Stimulated activated CD4-positive, alpha-beta T cell treated with anti-CD3 and anti-CD28 coated beads, TNF-alpha, amount 100 ng/mL, for 48 hours (primary cell): ENCODE measurements at places on chromosomes 7 and 10.

DNA sequence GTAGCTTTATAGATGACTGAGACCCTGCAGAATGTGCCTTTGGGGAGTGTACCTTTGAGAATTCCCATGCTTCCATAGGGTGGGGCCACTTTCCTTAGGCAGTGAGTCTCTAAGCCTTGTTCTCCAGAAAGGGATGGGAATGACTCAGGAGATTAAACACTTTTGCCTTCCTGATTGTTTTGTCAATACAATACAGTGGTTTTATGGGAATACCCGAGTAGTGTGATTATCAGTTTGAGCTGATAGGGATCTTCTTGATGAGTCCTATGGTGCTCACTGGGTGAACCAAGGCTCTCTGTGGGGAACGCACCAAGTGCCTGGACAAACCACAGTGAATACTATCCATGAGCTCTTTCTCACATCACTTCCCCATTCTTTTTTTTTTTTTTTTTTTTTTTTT lies 6.3 kb downstream of the MYOF start:
- DNase-seq, result no peak

GRCh38 chr7:19275000-19275399 lies 129.8 kb upstream of the FERD3L start:
- DNase-seq, result no peak

GRCh38 chr7:149727899-149728476 lies 45.4 kb downstream of the ZNF467 start:
- DNase-seq, result no peak

DNA sequence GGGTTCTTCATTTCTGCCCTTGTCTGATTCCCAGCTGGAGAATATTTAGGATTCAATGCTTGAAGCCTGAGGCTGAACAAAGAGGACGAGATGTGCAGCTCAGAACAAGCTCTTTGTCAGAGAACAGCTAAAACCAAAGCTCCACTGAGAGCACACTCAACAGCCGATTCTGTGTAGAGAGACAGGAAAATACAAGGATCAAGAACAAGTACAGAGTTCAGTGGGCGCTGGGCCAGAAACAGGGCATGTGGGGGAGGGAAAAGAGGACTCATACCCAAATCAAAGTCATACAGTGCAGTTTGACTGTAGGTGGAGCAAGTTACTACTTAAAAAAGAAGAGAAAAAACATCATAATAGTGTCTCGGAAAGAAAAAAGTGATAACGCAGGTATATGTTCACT lies at the start of gene AGMO:
TSS of gene AGMO (minus strand) at position 181 of the 400 bp plus-strand sequence.
- DNase-seq, result no peak

DNA sequence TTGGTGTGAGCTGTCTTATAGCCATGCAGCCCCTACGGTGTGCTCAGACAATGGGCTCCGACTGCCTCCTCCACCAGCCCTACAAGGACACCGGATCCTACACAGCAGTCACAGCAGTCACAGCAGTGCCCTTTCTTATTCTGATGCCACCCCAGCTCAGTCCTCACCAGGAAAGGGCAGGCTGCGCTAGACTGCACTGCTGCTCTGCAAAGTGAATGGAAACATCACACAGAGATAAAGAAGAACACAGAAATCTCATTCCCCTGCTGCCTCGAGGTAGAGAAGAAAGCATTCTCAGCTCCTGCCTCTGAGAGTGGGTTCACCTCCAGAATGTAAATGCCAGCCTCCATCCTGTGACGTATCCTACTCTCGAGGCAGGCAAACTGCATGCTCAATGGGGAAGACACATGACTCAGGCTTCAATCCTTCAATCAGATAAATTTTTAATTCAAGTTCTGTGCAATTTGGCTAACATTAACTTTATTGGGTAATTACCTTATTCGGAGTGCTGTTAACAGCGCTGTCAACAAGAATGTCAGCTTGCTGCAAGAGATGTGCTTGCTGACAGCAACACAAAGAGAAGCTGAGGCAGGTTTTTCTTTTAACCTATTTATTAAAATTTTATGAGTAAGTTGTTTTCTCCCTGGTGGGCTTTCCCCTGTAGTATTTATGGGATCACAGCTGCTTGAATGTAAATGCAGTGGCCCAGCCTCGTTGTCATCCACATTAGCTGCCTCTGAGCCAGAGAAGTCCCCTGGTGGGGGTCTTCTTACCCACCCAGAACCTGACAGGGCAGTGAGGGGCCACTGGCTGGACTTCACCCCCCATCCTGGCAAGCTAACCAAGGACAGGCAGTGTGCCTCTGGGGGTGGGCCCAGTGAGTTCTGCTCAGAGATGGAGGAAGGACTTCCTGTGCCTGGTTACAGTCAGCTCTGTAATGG lies 241.3 kb upstream of the KMT2E start:
- DNase-seq, result no peak

GRCh38 chr7:148398844-148399365 lies 191.7 kb upstream of the C7orf33 start:
- DNase-seq, result no peak

- DNase-seq, result no peak
Observed at GRCh38 chr10:59830601-59831259, 75.6 kb downstream of the CCDC6 start.

DNA sequence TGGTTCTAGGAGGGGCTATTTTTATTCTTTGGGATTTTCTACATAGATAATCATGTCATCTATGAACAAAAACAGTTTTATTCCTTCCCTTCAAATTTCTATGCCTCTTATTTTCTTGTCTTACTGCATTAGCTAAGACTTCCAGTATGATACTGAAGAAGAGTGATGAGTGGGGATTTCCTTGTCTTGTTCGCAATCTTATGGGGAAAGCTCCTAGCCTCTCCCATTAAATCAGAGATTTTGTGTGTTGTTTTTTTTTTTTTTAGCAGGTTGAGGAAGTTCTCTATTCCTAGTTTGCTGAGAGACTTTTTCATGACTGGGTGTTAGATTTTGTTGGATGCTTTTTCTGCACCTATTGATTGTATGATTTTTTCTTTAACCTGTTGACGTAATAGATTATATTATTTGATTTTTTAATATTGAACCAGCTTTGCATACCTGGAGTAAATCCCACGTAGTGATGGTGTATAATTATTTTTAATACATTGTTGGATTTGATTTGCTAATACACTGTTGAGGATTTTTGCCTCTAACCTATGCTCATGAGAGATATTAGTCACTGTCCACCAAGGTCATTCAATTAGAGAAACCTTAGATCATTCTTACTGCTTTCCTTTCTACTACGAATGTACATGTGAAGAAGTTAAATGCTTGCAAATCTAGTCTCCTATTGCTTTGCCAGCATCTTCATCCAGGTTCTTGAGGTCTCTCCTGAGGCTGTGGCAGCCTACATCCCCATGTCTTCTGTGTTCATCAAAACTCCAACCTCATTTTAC lies 6.5 kb downstream of the ATP5F1C start:
- DNase-seq, result no peak

DNA sequence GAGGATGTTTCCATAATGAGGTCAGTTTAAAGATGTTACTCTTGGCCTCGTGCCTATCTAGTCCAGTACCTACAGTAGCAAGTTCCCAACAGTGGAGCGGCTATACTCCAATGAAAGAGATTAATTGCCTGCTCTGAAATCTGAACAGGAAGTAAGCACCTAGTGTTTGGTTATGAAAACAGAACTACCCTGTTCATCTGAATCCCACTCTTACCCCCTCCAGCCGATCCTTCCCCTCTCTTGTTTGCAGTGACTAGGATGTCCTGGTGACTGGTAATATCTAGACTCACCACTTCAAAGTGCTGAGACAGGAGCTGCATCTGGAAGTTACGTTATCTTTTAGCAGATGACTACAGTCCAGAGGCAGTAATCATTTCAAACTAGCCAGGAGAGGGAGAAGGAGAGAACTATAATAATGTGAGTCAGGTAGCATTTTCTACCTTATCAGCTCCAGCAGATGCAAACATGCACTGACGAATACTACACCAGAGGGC lies 666.7 kb upstream of the NRP1 start:
- no peak for DNase-seq

- DNase-seq, result no peak
Observed at GRCh38 chr7:75989500-75990388, 4.7 kb downstream of the TMEM120A start.

DNA sequence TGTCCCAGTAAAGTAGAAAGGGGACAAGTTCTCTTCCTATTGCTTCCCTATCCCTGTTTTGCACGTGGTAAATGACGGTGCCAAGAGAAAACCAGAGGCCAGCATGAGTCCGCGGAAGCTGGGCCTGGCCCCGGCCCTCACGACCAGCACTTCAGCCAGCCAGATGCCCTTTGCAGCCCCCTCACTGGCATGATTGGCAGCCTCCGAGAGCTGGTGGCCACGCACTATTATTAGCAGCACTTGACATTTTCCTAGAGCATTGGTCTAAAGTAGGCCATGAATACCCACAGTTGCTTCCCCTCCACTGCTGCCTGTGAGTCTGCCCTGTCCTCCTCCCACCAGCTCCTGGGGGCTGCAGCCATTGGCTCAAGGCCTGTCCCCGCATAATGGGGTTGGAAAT lies 369.1 kb downstream of the PLXNA4 start:
- DNase-seq, result no peak

DNA sequence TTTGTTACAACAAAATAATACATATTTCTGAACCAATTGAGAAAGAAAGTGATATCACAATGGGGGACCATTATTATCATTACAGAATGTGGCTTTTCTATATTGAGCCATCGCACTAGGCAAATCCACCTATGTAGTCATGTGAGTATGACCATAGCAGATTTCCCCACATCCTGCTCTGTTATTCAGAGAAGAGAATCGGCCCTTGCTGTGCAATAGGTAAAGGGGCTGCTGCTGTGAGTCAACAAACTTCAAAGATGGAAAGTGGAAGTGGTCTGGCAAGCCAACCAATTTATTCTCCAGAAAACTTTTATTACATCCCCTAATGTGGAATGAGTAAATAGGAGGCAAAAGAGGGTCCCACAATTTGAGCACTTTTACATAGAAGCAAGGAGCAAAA lies 573.4 kb downstream of the ETV1 start:
- DNase-seq, result no peak

GRCh38 chr7:142813226-142813625 lies 41.6 kb upstream of the EPHB6 start:
- no peak for DNase-seq

GRCh38 chr7:31004393-31004792 lies 40.6 kb downstream of the GHRHR start:
- DNase-seq, result no peak

- DNase-seq, result no peak
Observed at GRCh38 chr7:111510584-111511378, 51.5 kb downstream of the IMMP2L start.

DNA sequence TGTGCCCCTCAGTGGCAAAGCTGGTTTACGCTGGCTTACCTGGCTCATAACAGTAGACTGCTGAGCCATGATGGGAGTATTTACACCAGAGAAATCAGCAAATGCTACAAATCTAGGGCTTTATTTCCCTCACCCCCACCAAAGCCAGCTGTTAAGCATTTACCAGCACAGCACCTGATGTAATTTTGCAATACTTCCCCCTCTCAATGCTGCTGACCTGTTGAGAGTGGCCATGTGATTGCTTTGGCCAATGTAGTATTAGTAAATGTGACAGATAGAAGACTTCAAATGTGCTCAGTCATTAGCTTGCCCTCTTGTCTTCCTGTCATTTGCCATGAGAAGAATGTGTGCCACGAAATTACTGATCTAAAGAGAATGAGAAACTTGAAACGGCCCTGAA lies 46.6 kb downstream of the HERPUD2 start:
- DNase-seq, result no peak

- no peak for DNase-seq
Observed at GRCh38 chr7:153415632-153416031, 636.6 kb upstream of the DPP6 start.

- no peak for DNase-seq
Observed at GRCh38 chr10:49171326-49172060, 16.7 kb downstream of the TMEM273 start.

GRCh38 chr10:84317174-84317573 lies 11.2 kb upstream of the CCSER2 start:
- DNase-seq, result no peak

DNA sequence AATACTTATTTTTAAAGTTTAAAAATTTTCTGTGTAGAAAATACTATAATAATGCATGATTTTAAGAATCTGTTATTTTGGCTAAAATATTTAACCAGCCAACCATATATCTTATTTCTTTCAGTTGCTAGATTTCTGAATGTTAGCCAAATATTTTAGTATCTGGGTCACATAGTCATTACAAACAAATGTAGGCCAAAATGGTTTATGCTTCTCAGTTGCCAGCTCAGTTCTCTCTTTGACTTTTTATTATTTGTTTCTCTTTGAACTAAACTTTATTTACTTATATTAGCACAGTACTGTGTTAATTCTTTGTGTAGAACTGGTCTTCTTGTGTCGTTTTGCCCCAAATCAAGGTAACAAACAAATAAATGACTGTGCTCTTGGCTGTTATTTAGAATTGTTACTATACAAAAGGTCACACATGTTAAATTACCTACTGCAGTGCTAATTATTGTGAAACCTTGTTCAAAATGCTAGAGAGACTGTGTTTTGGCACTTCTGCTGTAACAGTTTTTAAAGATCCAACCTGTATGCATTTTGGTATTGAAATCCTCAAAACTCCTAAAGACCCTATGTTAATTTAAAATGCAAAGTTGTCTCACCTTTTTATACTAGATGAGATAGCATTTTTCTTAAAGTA lies 39.8 kb downstream of the ZEB1 start:
- no peak for DNase-seq

DNA sequence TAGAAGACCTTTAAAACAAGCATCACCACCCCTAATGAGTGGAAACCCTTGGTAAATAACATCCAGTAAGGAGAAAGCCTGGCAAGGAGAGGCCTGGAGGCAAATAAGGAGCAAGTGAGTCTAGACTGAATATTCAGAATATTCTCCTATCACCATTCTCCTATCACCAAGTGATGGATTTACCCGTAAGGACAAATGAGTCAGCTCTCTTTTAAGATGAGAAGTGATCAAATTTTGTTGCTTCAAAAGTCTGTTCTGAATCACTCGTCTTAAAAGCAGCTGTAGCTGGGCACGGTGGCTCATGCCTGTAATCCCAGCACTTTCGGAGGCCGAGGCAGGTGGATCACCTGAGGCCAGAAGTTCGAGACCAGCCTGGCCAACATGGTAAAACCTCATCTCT lies 28.4 kb downstream of the KIAA1549 start:
- no peak for DNase-seq

DNA sequence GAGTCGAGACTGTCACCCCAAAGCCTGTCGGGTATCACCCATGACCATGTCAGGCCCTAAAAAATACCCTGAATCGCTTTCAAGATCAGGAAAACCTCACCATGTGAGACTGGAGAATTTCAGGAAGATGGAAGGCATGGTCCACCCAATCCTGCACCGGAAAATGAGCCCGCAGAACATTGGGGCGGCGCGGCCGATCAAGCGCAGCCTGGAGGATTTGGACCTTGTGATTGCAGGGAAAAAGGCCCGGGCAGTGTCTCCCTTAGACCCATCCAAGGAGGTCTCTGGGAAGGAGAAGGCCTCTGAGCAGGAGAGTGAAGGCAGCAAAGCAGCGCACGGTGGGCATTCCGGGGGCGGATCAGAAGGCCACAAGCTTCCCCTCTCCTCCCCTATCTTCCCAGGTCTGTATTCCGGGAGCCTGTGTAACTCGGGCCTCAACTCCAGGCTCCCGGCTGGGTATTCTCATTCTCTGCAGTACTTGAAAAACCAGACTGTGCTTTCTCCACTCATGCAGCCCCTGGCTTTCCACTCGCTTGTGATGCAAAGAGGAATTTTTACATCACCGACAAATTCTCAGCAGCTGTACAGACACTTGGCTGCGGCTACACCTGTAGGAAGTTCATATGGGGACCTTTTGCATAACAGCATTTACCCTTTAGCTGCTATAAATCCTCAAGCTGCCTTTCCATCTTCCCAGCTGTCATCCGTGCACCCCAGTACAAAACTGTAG lies 176.2 kb downstream of the RTKN2 start:
- DNase-seq, result no peak

- no peak for DNase-seq
Observed at GRCh38 chr7:6691103-6691502, 15.6 kb downstream of the ZNF12 start.
